ENCODE measurements at places on chromosomes 4 and X. TPM values are rescaled to one million over a fixed set of nuclear protein-coding genes. Genes with fewer than 3 reads are reported as not detected.

GRCh38 chr4:185011408-185011807 is 6.9 kb upstream of the HELT start:
- no peak overlapping the region for H3K4me3 ChIP-seq
- H3K36me3 ChIP-seq = no peaks in the 10 kb centered on the region
- no peaks in the 10 kb centered on the region for H3K27me3 ChIP-seq
- DNase-seq = no peak
- H3K4me1 ChIP-seq = no peaks in the 10 kb centered on the region

DNA sequence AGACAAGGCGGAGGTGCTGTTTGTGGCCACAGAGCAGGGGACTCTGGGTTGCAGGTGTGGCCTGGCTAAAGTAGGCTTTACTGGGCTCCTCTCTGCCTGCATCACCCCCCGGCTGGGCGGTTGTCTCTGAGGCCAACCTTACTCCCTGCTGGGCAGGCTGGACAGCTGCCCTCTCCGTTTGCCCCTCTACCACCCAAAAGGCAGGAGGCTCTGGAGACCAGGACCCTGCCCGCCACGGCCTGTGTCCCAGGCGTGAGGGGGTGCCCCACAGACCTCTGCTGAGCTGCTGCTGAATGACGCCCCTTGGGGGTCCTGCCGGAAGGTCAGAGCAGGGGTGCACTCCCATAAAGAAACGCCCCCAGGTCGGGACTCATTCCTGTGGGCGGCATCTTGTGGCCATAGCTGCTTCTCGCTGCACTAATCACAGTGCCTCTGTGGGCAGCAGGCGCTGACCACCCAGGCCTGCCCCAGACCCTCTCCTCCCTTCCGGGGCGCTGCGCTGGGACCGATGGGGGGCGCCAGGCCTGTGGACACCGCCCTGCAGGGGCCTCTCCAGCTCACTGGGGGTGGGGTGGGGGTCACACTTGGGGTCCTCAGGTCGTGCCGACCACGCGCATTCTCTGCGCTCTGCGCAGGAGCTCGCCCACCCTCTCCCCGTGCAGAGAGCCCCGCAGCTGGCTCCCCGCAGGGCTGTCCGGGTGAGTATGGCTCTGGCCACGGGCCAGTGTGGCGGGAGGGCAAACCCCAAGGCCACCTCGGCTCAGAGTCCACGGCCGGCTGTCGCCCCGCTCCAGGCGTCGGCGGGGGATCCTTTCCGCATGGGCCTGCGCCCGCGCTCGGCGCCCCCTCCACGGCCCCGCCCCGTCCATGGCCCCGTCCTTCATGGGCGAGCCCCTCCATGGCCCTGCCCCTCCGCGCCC is 920 bp downstream of the HTT-AS start:
- H3K27me3 ChIP-seq = no peaks in the 10 kb centered on the region
- H3K4me3 ChIP-seq = peak overlapping the region; percentile 53
- H3K36me3 ChIP-seq = no peaks in the 10 kb centered on the region
- no peak for DNase-seq
- no peak overlapping the region for H3K27ac ChIP-seq

DNA sequence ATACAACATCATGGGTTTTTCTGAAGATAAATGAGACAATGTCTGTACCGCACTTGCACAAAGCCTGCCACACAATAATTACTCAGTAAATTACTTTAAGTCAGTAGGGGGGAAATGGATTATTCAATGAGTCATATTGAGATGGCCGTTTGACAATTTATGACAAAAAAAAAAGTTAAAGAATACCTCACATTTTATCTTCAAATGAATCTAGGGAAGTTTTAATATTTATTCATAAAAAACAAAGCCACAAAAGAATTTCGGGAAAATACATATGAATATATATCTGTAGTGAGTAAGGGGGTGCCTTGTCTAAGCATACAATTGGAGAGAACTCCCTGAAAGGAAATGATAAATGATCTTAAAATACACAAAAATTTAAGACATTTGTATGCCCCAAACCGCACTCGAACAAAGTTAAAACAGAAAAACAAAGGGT is 197.0 kb upstream of the SLC7A11 start:
- H3K4me3 ChIP-seq = no peak overlapping the region
- no peaks in the 10 kb centered on the region for H3K27me3 ChIP-seq
- H3K27ac ChIP-seq = no peak overlapping the region
- H3K4me1 ChIP-seq = no peaks in the 10 kb centered on the region
- no peaks in the 10 kb centered on the region for H3K36me3 ChIP-seq

C4orf54 gene
- total RNA-seq = not detected
